Vein endothelial cell (primary cell): ENCODE measurements at places on chromosomes 2 and 18. TPM values are rescaled to one million over a fixed set of nuclear protein-coding genes. Genes with fewer than 3 reads are reported as not detected.

RUFY4 gene
- 0.29 TPM in 1 of 2 replicates, not detected in the other for total RNA-seq

COPS7B gene
- 22.9 and 24.8 TPM in 2 replicates for total RNA-seq

NYAP2 gene
- not detected in 2 replicates for total RNA-seq

CAPN14 gene
- total RNA-seq: 0.10 TPM in 1 of 2 replicates, not detected in the other

ZAP70 gene
- total RNA-seq: not detected in 2 replicates

EML6 gene
- 0.65 and 0.86 TPM in 2 replicates for total RNA-seq
